T-helper 17 cell (primary cell): ENCODE measurements at places on chromosomes 13 and 19.

DNA sequence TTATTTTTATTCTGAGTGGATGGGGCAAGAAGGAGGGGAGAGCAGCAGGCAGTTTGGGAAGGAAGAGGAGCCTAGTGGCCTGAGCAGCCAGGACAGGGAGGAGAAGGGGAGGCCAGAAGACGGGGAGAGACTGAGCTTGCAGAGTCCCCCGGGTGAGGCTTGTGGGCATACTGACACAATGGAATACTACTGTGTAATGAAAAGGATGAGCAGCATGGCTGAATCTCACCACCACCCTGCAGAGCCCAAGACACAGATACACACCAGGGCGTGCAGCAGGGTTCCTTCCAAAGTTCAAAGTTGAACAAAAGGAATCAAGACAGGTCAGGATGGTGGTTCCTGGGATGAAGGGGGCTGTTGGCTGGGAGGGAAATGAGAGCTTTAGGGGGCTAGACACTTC is 8.1 kb upstream of the SMG9 start:
- H3K27me3 ChIP-seq: no peaks in the 10 kb centered on the region
- H3K36me3 ChIP-seq: no peaks in the 10 kb centered on the region
- peak overlapping the region; percentile 81 for H3K27ac ChIP-seq
- no peak for DNase-seq

DNA sequence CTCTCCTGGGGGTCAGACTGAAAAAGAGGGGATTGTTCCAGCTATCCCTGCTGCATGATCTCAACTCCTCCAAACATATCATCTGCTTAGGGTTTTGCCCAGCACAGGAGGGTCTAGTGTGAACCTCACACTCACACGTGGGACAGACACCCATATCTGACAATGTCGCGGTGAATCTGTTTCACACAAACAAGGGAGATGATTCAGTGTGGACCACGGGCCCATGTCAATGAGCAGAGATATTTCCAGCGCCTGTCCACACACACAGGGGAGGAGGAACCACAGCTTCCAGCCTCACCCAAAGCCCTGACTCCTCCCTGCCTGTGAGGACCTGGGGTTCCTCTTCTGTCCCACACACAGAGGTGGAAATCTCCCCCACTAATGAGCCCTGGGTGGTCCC is 29.6 kb upstream of the KIR3DL3 start:
- H3K27me3 ChIP-seq: peaks cover 46% of the 10 kb centered on the region
- no peak overlapping the region for H3K27ac ChIP-seq
- no peak for DNase-seq
- no peaks in the 10 kb centered on the region for H3K36me3 ChIP-seq

- H3K36me3 ChIP-seq: no peaks in the 10 kb centered on the region
- no peak overlapping the region for H3K27ac ChIP-seq
- H3K27me3 ChIP-seq: peaks cover 5% of the 10 kb centered on the region
- H3K4me3 ChIP-seq: no peak overlapping the region
- H3K4me1 ChIP-seq: peaks cover 2% of the 10 kb centered on the region
- DNase-seq: no peak
Measured at GRCh38 chr13:22936228-22936627, 244.6 kb upstream of the SGCG start.

- no peak overlapping the region for H3K4me3 ChIP-seq
- peaks cover 3% of the 10 kb centered on the region for H3K36me3 ChIP-seq
- DNase-seq: no peak
Measured at GRCh38 chr13:45817833-45818232, 33.7 kb downstream of the SIAH3 start.

- H3K4me3 ChIP-seq: no peak overlapping the region
- no peak for DNase-seq
- no peaks in the 10 kb centered on the region for H3K4me1 ChIP-seq
- no peak overlapping the region for H3K27ac ChIP-seq
- peaks cover 4% of the 10 kb centered on the region for H3K36me3 ChIP-seq
Measured at GRCh38 chr19:22602631-22603272, 31.4 kb upstream of the ZNF492 start.

GRCh38 chr19:43667126-43667875 is 2.7 kb downstream of the PLAUR start:
- H3K4me3 ChIP-seq: peak overlapping the region; percentile 88
- H3K4me1 ChIP-seq: peaks cover 43% of the 10 kb centered on the region
- peak overlapping the region; percentile 79 for H3K27ac ChIP-seq
- no peak for DNase-seq
- H3K36me3 ChIP-seq: peaks cover 11% of the 10 kb centered on the region

- peaks cover 7% of the 10 kb centered on the region for H3K36me3 ChIP-seq
- H3K4me3 ChIP-seq: no peak overlapping the region
- no peaks in the 10 kb centered on the region for H3K27me3 ChIP-seq
- H3K4me1 ChIP-seq: peaks cover 24% of the 10 kb centered on the region
- no peak overlapping the region for H3K27ac ChIP-seq
- no peak for DNase-seq
Measured at GRCh38 chr13:48675247-48675646, 21.5 kb downstream of the CYSLTR2 start.

GRCh38 chr19:7734220-7735203 is 2.6 kb upstream of the CLEC4G start:
- H3K27ac ChIP-seq: no peak overlapping the region
- DNase-seq: no peak
- peaks cover 41% of the 10 kb centered on the region for H3K27me3 ChIP-seq
- peaks cover 5% of the 10 kb centered on the region for H3K36me3 ChIP-seq
- peaks cover 12% of the 10 kb centered on the region for H3K4me1 ChIP-seq

DNA sequence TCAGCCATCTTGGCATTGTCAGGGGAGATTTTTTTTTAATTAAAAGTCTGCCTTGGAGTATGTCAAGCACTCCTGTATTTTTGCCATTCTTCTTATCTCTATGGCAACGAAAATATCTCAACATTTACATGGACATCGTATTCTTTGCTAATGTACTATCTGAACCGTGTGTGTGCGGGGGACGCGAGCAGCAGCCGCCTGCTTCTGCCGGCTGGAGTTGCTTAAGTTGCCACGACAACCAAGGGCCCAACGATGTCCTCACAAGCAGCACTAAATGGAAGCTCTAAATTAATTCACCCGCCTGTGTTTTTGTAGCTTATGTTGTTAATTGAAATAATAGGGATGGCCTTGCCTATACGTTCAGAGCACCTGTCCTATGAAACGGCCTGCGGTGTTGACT is 309.5 kb downstream of the TEX29 start:
- no peak overlapping the region for H3K27ac ChIP-seq
- no peak for DNase-seq
- H3K27me3 ChIP-seq: no peaks in the 10 kb centered on the region
- no peaks in the 10 kb centered on the region for H3K4me1 ChIP-seq

- no peak overlapping the region for H3K27ac ChIP-seq
- DNase-seq: no peak
- peaks cover 4% of the 10 kb centered on the region for H3K4me1 ChIP-seq
- no peak overlapping the region for H3K4me3 ChIP-seq
Measured at GRCh38 chr19:10467104-10467706, 36.0 kb downstream of the KEAP1 start.
